AML-193 (cell line): ENCODE measurements at places on chromosomes 12 and 14.
A peak's percentile ranks its signal among the peaks of the same experiment; 100 is the strongest.

GRCh38 chr12:120771097-120771496 is 45.5 kb downstream of the ACADS start:
- no peak for DNase-seq

DNA sequence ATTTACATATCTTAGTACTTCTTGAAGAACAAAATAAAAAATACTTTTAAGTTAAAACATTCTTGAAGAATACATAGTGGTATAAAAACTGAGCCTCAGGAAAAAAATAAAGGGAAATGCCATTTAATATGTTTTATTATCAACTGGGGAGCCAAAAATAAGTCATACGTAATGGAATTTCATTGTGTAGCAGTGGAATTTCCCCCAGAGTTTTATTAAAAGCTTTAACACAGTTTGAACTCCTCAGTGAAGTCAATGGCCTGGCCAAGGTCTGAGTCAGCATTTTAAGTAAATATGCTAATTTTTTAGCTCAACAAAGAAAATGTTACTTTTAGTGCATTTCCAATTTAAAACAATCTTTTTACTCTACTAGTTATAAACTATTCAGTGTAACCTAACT is 350.1 kb upstream of the ATP2B1 start:
- DNase-seq = no peak

- no peak for DNase-seq
These were observed 50.3 kb upstream of the DICER1 start for GRCh38 chr14:95207475-95208233.

- DNase-seq = no peak
These were observed 114.8 kb upstream of the FOXN3 start for GRCh38 chr14:89531661-89532335.

GRCh38 chr12:132710043-132710404 is 618 bp upstream of the PGAM5 start:
- no peak for DNase-seq

GRCh38 chr14:99792551-99793212 is 531 bp upstream of the EML1 start:
- DNase-seq = no peak

- no peak for DNase-seq
These were observed 910.4 kb downstream of the VRK1 start for GRCh38 chr14:97707603-97708002.

DNA sequence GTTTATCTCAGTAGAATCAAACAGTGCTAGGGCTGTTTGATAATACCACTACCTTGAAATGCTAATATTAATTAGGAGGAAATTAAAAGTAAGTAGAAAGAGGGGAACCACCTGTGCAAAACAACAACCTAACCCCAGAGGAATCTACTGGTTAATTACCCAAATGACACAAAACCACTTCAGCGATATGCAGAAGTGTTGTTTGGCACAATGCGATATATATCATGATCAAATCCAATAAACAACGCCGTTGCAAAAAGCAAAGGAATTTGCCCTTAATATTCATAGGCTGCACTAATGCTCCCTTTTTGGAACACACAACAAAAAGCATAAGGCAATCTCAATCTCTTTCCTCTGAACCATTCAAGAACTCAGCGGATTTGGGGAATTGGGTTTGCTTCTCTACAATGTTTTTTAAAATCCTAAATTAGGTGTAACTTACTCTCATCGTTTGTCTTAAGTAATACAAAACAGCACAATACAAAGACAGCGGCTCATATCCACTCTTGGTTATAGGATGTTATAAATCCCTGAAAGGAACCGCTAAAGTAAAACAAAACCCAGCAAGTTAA is 1.5 kb downstream of the MAP4K5 start:
- no peak for DNase-seq

DNA sequence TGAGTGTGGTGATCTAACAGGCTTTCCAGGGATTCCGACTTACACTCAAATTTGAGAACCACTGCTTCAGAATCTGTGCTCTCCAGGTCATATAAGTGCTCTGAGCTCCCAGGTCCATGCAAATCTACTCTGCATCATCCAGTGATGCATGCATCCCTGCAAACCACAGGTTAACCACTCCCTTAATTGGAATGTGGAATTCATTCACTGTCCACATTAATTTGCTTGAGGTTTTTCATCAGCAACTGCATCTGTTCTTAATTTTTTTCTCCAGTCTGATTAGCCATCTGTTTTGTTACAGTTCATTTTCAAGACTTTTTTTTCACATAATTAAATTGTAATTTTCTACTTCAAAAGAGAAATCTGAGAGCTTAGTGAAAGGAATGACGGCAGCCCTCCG is 43.4 kb upstream of the RIN3 start:
- no peak for DNase-seq

- DNase-seq = no peak
These were observed 39.8 kb upstream of the PTGDR start for GRCh38 chr14:52227619-52228222.

GRCh38 chr14:30874999-30875787 is 834 bp downstream of the COCH start:
- DNase-seq = no peak

DNA sequence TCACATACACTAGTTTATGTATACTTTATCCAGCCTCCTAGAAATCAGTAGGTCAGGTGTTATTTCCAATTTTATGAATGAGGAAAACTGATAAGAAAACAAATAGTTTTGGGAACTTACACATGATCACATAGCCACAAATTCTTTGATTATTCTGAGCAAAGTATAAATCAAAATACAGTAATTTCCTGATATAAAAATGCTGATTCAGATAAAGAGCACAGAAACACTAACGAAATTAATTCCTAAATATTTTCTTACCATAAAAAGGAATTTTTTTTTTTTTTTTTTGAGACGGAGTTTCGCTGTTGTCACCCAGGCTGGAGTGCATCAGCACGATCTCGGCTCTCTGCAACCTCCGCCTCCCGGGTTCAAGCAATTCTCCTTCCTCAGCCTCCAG is 275.4 kb downstream of the SOX5 start:
- DNase-seq = no peak

DNA sequence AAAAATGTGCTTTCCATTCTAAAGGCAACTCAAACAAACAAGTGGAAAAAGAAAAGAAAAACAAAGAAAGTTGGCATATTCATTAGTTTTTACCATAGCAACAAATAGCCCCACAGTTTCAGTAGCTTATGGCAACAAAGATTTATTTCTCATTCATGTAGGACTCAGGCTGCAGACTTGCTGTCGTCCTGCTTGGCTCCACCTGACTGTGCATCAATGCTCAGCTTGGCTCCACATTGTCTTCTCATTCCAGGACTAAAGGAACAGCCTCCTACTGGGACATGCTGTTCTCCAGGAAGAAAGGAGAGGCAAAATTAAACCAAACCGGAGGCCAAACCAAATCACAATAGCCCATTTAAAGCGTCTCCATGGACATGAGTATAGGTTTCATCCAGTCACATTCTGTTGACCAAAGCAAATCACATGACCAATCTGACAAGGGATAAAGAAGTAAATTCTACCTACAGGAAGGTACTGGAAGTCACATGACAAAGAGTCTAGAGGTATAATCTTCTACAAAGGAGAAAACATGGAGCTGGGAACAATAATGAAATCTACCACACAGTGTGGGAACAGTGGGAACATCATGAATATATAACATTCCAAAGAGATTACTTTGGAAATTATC is 222.5 kb downstream of the PIK3C2G start:
- DNase-seq = no peak

- DNase-seq = peak; percentile 51
These were observed 1.2 kb downstream of the PTGER2 start for GRCh38 chr14:52315355-52315718.

- no peak for DNase-seq
These were observed 65.6 kb upstream of the YARS2 start for GRCh38 chr12:32821293-32821692.

DNA sequence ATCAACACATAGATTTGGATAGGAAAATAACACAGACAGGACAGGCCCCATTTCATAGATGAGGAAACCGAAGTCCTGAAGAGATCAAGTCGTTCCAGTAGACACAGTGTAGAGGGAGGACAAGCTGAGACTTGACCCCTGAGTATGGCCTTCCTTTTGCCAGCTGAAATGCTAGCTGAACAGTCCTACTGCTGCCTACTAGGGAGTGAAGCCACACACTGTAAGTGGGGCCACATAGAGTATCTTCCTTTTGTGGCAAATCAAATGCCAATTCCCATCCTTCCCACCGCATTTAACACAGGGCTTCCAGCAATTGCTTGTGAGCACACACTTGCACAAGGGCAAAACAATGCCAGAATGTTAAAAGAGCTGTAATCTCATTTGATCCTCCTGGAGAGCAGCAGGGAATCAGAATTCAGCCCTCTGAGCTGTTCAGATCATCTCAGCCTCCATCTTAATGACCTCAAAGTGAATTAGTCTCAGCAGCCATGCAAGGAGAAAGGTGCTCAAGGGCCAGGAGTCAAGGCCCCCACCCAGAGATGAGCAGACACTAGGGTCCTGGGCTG is 380.5 kb downstream of the EMP1 start:
- DNase-seq = no peak

DNA sequence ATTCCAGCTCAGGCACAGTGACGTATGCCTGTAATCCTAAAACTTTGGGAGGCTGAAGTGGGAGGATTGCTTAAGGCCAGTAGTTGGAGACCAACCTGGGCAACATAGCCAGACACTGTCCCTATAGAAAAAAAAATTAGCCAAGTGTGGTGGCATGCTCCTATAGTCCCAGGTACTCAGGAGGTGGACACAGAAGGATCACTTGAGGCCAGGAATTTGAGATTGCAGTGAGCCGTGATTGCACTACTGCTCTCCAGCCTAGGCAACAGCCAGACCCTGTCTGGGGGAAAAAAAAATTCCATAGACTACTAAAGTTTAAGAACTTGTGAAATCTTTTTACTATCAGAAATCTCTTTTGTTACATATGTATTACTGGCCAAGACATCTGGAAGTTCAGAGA is 6.6 kb downstream of the FAM177A1 start:
- DNase-seq = no peak

GRCh38 chr14:64520699-64521098 is 16.1 kb downstream of the ZBTB1 start:
- no peak for DNase-seq

DNA sequence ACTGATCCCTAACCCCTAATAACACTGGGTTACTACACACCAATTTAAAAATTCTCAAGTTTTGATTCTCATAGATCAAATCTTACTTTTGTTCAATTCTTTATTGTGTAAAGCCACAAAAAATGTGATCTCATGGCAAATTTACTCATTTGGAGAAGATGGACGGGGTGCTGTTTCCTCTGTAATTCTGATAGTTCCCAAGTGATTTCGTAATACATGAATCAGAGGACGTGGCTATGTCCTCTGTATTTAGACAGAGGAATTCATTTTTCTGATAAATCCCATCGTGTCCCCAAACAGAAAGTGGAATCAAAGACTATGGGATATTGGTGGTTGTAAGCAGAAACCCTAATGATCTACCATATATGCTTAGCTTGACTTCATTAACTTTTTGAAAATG is 76.6 kb upstream of the GNG2 start:
- peak; percentile 15 for DNase-seq

DNA sequence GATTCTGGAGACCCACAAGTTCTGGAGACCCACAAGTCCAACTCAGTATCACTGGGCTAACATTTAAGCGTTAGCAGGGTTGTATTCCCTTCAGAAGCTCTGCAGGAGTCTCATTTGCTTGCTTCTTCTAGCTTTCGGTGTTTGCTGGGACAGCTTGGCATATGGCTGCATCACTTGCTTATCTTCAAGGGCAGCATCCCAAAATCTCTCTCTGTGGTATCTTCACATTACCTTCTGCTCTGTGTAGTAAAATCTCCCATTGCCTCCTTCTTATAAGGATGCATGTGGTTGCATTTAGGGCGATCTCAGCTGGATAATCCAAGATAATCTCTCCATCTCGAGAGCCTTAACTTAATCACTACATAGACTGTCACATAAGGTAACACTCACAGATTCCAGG is 7.3 kb upstream of the CNTN1 start:
- DNase-seq = no peak

DNA sequence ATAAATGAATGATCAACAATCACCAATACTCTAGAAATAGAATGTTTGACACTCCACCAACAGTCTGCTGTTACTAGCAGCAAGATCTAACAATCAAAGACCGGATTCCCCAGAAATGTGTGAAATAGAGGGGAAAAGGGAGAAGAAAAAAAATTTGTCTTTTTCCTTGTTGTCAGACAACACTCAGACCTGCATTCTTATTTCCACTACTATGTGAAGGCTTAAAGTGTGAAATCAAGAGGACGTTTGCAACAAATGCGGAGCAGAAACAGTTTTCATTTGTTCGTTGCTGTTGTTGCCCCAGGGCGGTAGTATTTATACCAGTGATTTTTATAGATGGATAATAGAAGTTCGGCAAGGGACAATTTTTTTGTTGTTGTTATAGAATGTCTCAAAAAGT is 9.2 kb downstream of the NKX2-1 start:
- DNase-seq = no peak

DNA sequence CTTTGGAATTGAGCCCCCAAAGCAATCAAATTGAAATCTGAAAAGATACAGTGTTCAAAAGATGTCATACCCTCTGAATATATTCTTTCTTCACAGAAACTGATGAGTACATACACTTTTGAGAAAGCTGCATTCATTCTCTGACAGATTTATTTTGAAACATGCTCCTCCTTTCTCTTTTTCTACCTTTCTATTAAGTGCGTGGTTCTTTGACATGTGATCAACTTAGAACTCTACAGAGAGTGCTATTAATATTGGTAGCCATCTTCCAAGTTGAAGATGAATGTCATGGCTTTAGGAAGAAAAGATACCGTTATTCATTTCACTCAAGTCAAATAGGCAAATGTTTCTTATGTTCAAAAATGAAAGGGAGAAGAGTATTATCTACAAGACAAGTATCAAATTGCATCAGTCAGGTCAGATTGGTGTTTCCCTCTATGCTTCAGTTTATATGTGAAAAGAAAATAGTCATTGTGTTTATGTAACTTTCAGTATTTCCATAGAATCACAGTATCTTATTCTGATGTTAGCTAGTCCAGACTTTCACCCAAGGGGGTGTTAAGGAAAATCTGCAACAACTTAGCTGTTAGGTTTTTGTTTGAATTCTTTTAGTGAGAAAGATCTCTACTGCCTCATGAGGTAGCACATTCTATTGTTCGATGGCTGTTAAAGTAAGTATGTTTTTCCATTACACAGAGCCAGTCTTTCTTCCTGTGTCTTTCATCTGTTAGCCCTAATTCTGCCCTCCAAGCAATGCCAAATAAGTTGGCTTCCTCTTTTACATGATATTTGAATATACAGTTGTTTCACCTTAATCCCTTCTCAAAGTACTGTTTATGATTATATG is 55.4 kb upstream of the GARIN2 start:
- no peak for DNase-seq

- DNase-seq = no peak
These were observed 1.3 kb upstream of the NUDT14 start for GRCh38 chr14:105182296-105183020.
